ENCODE measurements at places on chromosomes 1 and 21. TPM values are rescaled to one million over a fixed set of nuclear protein-coding genes. Genes with fewer than 3 reads are reported as not detected.
A peak's percentile ranks its signal among the peaks of the same experiment; 100 is the strongest.

PLA2G4A gene
- 0.66 TPM for total RNA-seq

GRCh38 chr1:81155131-81155530, 645.6 kb upstream of the ADGRL2 start:
- no peak for DNase-seq

DNA sequence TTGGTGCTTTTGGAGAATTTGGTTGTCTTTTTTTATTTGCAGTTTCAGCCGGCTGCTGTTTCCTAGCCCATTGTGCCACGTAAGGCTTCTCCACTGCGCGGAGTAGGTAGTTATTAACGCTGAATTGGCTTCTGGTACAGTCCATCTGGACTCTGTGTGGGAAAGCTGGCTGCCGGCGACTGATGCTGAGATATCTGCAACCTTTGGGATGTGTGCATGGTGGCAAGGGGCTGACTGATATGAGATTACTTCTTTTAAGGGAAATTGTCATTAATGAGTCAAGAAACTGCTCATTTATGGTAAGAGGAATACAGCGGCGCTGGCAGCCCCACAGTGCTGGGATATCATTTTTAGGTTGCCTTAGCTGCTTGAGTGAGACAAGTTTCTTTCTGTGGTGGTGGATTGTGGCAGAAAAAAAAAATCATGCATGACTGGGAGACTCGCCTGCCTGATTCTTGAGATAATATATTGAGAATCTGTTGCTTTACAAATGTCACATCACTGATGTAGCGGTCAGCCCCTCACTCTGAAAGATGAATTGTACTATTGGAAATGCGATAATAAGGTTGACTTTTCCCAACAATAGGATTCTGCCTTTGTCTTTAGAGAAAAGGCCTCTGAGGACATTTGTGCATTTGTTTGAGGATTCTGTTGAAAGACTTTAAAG, 2.5 kb upstream of the ELAVL4 start:
- DNase-seq = no peak

DNA sequence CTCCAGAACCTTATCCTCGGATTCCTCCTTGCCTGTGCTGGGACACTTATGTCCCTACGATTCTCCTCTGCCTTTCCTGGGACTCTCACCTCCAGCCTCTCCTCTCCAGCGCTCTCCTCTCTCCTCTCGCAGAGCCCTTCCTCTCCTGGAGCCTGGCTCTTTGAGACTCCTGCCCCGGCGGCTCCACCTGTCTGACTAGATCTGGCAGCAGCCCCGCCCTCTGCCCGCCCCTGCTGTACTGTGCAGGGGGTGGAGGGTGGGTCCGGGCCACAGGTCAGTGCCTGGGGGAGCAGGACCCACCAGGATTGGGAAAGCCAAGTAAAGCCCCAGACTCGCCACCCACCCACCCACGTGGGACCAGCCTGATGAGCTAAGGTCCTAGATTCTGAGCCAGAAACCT, 1.6 kb downstream of the ELOVL1 start:
- no peak for DNase-seq

DNA sequence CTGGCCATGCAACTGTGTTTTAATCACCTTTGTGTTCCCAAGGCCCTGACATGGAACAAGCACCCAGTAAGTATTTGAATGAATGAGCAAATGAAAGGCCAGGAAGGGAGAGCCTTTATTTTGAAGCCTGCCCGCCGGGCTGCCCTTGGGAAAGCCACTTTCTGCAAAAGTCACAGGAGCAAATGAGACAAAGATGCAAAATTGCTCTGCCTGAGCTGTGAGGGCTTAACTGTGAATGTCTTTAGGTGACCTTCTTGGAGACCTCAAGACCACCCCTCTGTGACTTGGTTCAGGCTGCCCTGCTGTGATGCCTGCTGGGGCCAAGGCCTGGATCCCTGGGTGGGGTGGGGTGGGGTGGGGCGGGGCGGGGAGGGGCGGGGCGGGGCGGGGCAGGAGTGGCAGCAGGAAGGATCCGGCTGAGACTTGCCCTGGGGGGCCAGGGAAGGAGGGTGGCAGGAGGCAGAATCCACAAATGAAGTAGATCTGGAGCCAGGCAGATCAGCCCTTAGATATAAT, 54.0 kb downstream of the RUNX3 start:
- no peak for DNase-seq

UBL4B gene
- total RNA-seq = not detected

TEDDM1 gene
- total RNA-seq = not detected

DNA sequence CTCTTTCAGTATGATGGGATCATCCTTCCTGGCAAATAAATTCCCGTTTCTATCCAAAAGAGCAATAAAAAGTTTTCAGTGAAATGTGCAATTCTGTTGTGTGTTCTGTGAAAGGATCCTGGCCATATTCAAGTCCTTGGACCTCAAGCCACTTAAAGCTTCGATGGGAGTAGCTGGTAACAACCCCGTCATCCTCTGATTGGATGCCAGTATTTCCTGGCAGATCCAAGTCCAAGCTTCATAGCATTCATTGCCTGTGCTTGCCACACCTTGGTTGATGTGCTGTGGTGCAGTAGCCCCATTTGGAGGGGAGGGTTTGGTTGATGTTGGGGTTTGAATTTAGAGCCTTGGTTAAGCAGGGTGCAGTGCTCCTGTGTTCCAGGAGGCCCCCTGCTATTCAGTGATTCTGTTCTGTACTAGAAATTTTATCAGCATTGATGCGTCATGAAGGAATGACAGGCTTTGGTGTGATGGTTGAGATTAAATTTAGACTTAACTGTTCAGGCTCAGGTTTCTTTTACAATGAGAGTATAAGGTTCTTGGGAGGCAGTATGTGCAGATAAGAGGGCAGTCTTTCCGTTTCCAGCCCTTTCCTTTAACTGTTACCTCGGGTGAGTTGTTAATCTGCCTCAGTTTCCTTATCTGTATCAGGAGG, 4.9 kb downstream of the RPL11 start:
- DNase-seq = no peak

DNA sequence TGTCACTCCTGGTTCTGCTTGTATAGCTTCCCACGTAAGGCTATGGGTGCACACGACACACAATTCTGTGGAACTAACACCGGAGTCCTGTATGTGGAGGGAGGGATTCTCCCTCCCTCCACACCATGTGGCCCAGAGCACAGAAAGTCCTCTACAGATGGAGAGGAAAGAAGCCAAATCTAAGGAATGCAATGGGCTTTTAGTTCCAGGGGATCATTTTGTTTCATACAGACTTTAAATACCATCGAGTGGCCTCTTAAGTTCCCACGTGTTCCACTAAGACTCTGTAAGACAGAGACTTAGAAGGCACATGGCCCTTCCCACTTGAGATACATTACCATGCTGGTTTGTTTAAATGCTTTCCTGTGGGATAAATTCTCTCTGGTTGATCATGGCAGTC, 156.0 kb downstream of the TGFB2 start:
- no peak for DNase-seq

GRCh38 chr1:229155472-229155871, 115.4 kb upstream of the RAB4A start:
- peak; percentile 12 for DNase-seq

GRCh38 chr1:4016351-4017130, 116.5 kb upstream of the C1orf174 start:
- no peak for DNase-seq

GRCh38 chr1:11168731-11169130, 20.4 kb upstream of the ANGPTL7 start:
- no peak for DNase-seq

- no peak for DNase-seq
Measured at GRCh38 chr1:209583408-209583807, at the start of gene CAMK1G. Gene CAMK1G (plus strand): TSS chr1:209583714. CDS start chr1:209594984, 11,270 bp downstream.

GRCh38 chr1:30627206-30627605, 96.2 kb downstream of the MATN1 start:
- no peak for DNase-seq

GRCh38 chr1:173162601-173163000, 44.5 kb downstream of the TNFSF4 start:
- DNase-seq = no peak

DNA sequence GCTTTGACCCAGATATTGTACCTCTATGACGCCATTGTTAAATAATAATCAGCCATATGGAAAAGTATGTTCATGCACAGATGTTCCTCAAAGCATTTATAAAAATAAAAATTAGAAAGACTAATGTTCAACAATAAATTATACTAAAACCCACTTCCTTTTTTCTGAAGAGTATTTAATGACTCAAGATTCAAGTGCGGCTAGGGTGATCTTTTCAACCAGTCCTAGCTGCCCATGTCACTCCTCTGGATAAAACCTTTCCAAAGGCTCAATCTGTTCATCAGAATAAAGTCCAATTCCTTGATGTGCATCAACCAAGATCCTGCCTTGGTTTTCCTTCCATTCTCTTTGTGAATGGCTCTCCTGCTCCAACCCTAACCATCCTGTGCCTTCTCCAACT, 292.0 kb downstream of the VAV3 start:
- no peak for DNase-seq

GRCh38 chr1:224067207-224067606, 46.7 kb upstream of the FBXO28 start:
- DNase-seq = no peak

- DNase-seq = no peak
Measured at GRCh38 chr1:185268352-185268751, 48.7 kb downstream of the IVNS1ABP start.

PROK1 gene
- 1.8 TPM for total RNA-seq

CASQ2 gene
- 207 TPM for total RNA-seq

DNA sequence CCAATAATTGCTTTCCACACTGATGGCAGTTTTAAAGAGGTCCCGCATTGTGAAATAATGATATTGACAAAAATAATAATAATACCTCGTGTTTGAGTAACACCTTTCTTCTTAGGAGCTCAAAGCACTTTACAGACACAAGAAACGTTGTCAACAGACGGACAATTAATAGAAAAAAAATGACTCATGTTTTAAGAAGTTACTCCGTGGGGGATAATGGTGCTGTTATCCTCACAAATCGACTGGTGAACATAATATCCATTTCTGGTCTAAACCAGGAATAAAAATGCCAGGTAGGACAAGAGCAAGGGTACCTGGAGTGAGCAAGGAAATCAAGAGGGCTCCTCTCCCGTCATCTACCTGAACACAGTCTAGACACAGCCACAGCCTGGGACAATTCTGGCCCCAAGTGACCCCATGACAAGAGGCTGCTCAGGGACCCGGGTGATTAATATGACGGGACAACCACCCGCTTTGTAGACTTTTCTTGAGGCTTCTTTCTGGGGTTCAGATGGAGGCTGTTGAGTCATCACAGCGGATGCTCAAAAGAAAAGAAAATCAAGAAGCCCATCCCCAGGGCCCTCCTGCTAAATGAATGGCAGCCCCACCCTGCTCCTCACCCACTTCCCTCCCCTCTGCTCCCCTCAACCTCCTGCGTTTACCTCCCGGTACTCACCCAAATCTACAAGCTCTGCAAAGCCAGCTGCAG, 146.2 kb upstream of the IRF2BP2 start:
- DNase-seq = no peak

- no peak for DNase-seq
Measured at GRCh38 chr1:119147661-119148090, 7.2 kb upstream of the WARS2 start.

- peak; percentile 15 for DNase-seq
Measured at GRCh38 chr1:14113841-14114567, 414.0 kb downstream of the PRDM2 start.

GRCh38 chr1:22075718-22076117, 23.2 kb downstream of the CDC42 start:
- DNase-seq = no peak

DNA sequence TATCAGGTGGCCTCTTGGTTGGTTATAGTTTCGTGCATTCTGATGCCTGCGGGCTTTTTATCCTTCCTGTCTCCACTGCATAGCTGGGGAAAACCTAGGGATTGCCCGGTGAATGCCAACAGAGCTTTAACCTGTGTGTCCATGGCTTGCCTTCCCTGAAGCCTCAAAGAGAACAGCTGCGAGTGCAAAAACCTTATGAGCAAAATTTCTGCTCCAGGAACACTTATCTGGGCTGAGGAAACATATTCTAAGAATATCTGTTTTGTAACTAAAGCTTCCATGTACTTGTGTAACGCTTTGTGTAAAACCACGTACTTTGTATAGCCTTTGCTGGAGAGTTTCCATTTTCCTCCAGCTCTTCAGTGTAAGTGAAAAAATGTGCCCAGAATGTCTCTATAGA, 7.2 kb downstream of the CNST start:
- DNase-seq = peak; percentile 38

GRCh38 chr1:36231191-36231590, 6.9 kb downstream of the THRAP3 start:
- no peak for DNase-seq

DNA sequence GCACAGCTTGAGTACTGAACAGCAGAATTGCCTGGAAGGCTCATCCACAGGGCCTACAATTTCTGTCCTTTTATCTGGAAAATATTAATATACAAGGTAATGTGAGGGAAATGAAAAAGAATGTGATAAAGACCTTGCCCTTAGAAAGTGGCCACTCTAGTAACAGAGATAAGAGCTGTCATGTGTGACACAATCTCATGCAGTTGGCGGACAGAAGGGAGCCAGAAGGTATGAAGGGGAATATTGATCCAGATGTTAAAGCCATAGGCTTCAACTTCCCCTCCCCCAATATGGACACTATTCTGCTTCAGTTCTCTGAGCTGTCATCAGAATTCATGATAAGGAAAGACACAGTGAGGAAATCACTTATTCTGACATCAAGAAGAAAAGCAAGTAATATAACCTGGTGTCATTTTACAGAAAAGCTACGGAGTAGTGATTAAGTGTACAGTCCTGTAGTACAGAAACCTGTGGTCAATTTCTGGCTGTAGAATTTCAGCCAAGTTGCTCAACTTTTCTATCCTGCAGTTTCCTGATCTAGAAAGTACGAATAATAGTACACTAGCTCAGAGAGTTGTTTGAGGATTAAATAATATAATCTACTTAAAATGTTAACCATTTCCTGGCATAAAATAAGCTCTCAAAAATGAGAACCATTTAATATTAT, 572.1 kb downstream of the DPYD start:
- no peak for DNase-seq

IL22RA1 gene
- not detected for total RNA-seq

GRCh38 chr1:173422456-173422976, 54.6 kb upstream of the PRDX6 start:
- no peak for DNase-seq

LAPTM5 gene
- total RNA-seq = 8.4 TPM

GRCh38 chr21:16426936-16427335, 697.2 kb downstream of the USP25 start:
- DNase-seq = no peak

- DNase-seq = no peak
Measured at GRCh38 chr1:5296557-5297179, 642.3 kb downstream of the AJAP1 start.

DMBX1 gene
- not detected for total RNA-seq

- DNase-seq = no peak
Measured at GRCh38 chr1:197521118-197521739, 253.2 kb downstream of the CRB1 start.

CD247 gene
- total RNA-seq = 0.33 TPM

- peak; percentile 85 for DNase-seq
Measured at GRCh38 chr1:205247130-205247921, 19.6 kb downstream of the TMCC2 start.

KDM1A gene
- total RNA-seq = 46.0 TPM

OR2L2 gene
- total RNA-seq = not detected

DNA sequence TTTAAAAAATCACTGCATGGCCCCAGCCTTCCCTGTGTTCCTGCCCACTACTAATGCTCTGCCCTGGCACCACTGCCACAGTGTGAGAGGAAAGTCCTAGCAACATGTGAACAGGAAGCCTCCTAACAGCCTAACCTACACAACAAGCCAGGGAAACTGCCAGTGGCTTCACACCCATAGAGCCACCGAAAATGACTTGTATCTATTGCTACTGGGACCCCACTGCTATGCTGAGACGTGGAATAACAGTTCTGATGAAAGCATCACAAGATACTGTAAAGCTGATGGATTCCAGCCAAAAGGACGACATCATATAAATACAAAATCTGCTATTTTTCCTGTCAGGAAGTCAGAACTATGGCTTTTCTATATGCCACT, 74.9 kb downstream of the JAK1 start:
- DNase-seq = no peak

IL23R gene
- not detected for total RNA-seq
